ENCODE measurements at places on chromosomes 5 and 9. TPM values are rescaled to one million over a fixed set of nuclear protein-coding genes. Genes with fewer than 3 reads are reported as not detected.

C9orf85 gene
- 9.1 TPM for total RNA-seq

JAKMIP2 gene
- 0.18 TPM for total RNA-seq

ITK gene
- 5.0 TPM for total RNA-seq

SPATA31C1 gene
- total RNA-seq = not detected

CEL gene
- 1.9 TPM for total RNA-seq

MAMDC2 gene
- total RNA-seq = 18.1 TPM

INIP gene
- total RNA-seq = 14.4 TPM

SIT1 gene
- 1.1 TPM for total RNA-seq

GADD45G gene
- 3.3 TPM for total RNA-seq

SLC4A9 gene
- total RNA-seq = not detected

GMCL2 gene
- total RNA-seq = not detected

GPR150 gene
- total RNA-seq = not detected

SPATA31D4 gene
- not detected for total RNA-seq

C9orf50 gene
- total RNA-seq = not detected

CDX1 gene
- not detected for total RNA-seq

LCN12 gene
- total RNA-seq = not detected

ZNF618 gene
- total RNA-seq = 2.1 TPM

DNAH5 gene
- 0.19 TPM for total RNA-seq

SLC6A3 gene
- not detected for total RNA-seq

SPOCK1 gene
- total RNA-seq = 1.7 TPM

ACSL6 gene
- 1.1 TPM for total RNA-seq

ZSWIM6 gene
- 7.3 TPM for total RNA-seq

PCDHA3 gene
- total RNA-seq = 0.18 TPM

BARHL1 gene
- total RNA-seq = not detected

TMEM8B gene
- 1.9 TPM for total RNA-seq

PCDHA7 gene
- total RNA-seq = not detected

Measured in esophagus squamous epithelium (tissue), 5 donors.